ENCODE measurements at places on chromosomes 5 and 9. TPM values are rescaled to one million over a fixed set of nuclear protein-coding genes. Genes with fewer than 3 reads are reported as not detected.

DNA sequence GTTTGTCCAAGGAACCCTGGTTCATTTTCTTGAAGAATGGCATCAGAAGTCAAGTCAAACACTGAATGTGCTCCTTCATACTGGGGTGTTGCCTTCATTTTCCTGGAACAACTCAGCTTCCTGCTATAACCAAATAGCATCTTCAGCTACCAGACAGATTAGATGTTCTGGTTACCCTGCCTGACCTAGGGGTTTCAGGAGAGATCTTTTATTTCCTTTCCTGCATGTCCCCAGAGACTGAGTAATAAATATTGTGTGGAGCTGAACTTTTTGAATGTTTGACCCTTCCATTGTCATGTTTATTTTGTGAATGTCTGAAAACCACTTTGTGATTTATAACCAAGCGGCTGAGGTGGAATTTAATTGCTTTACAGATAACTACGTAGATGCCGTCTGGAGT lies 147.1 kb downstream of the IRX1 start:
- no peak overlapping the region for H3K4me3 ChIP-seq
- DNase-seq = no peak
- H3K4me1 ChIP-seq = no peaks in the 10 kb centered on the region
- no peaks in the 10 kb centered on the region for H3K27me3 ChIP-seq
- peaks cover 5% of the 10 kb centered on the region for H3K36me3 ChIP-seq

TMEM174 gene
- total RNA-seq = not detected

DNA sequence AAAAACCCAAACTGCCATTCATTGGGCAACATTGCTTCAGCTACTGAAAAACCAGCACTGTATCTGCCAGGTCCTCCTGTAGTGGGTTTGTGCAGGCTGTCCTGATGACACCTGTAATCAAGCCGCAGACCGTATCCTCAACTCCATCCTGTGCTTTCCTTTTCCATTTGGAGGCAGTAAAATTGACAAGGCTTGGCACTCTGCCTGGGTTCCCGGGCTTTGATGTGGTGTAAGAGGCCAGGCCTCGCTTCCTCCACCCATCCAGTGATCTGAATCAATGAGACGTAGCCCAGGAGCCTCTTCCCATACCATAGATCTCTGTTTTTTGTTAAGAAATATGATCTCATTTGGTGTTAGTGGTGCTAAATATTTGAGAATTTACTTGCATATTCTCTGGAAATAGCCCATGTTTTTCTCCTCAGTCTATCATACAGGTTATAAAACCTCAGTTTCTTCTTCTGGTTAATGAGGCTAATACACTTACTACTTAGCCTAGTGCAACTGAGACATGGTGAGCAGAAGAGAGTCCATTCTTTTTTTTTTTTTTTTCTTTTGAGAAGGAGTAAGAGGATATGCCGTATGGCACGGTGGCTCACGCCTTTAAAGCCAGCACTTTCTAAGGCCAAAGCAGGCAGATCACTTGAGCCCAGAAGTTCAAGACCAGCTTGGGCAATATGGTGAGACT lies 34.8 kb downstream of the LSM11 start:
- no peak overlapping the region for H3K27ac ChIP-seq
- H3K4me1 ChIP-seq = no peaks in the 10 kb centered on the region
- DNase-seq = no peak

PDE6A gene
- total RNA-seq = not detected

GRCh38 chr5:111769541-111769940 lies 12.5 kb upstream of the NREP start:
- no peaks in the 10 kb centered on the region for H3K4me1 ChIP-seq
- no peak overlapping the region for H3K4me3 ChIP-seq
- no peak overlapping the region for H3K27ac ChIP-seq
- no peaks in the 10 kb centered on the region for H3K36me3 ChIP-seq

DNA sequence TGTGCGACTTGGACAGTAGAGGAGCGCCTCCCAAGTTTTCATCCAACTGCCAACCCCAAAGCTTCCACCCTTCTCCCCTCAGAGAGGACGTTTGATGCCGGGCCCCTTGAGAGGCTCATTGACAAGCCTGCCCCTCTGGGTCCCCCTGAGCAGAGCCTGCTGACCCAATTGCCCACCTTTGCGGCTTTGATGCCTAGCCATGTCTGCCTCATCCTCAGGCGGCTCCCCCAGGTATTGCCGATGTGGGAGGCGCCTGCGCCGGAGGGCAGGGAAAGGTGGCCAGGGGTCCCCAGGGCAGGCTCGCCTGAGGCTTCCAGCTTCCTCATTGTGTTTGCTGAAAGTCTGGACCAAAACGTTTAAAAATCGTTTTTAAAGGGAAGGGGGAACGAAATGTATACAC lies 1.4 kb downstream of the ODF2 start:
- peaks cover 24% of the 10 kb centered on the region for H3K36me3 ChIP-seq
- no peak overlapping the region for H3K27ac ChIP-seq
- DNase-seq = no peak
- peaks cover 37% of the 10 kb centered on the region for H3K4me1 ChIP-seq

- H3K4me3 ChIP-seq = no peak overlapping the region
- no peak for DNase-seq
- no peak overlapping the region for H3K27ac ChIP-seq
- no peaks in the 10 kb centered on the region for H3K36me3 ChIP-seq
Measured at GRCh38 chr5:133508845-133509741, 103.2 kb downstream of the FSTL4 start.

FLT4 gene
- 541 TPM for total RNA-seq

- DNase-seq = no peak
- H3K27me3 ChIP-seq = peaks cover 2% of the 10 kb centered on the region
- no peak overlapping the region for H3K4me3 ChIP-seq
- peaks cover 8% of the 10 kb centered on the region for H3K36me3 ChIP-seq
- no peaks in the 10 kb centered on the region for H3K4me1 ChIP-seq
- H3K27ac ChIP-seq = no peak overlapping the region
Measured at GRCh38 chr5:179111267-179112207, 51.4 kb downstream of the ZNF354C start.

DNA sequence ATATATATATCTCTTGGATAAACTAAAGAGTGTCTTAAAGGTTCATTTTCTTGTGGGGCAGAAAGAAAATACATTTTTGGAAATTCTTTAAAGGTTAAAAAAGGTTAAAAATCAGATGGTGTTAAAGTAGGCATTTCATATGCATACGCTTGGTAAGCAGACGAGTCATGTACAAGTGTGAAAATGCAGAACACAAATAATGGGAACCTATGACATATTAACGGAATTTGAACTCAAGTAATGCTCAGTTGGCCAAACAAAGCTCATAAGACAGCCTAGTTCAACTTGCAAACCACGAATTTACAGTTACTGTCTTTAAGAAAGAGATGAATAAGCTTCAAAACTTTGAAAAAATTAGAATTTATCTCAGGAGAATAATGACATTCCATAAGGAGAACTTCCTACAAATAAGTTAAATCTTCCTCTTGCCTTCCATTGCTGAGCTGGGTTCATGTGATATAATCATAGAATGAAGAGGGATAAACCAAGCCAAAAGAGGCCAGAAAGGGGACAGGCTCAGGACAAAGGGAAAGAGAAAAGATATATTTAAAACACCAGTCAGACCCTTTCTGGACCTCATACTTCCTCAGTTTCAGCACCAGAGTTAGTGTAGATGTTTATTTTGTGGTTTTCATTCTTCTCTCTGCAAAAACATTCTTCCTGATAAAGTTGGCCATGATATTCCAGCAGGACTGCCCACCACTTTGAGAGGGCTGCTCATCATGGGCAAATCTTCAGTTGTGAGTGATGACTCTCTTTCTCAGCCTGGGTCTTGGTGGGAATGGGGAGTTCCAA lies 256.7 kb upstream of the CD180 start:
- no peaks in the 10 kb centered on the region for H3K4me1 ChIP-seq
- no peaks in the 10 kb centered on the region for H3K36me3 ChIP-seq
- no peaks in the 10 kb centered on the region for H3K27me3 ChIP-seq
- no peak overlapping the region for H3K4me3 ChIP-seq

DNA sequence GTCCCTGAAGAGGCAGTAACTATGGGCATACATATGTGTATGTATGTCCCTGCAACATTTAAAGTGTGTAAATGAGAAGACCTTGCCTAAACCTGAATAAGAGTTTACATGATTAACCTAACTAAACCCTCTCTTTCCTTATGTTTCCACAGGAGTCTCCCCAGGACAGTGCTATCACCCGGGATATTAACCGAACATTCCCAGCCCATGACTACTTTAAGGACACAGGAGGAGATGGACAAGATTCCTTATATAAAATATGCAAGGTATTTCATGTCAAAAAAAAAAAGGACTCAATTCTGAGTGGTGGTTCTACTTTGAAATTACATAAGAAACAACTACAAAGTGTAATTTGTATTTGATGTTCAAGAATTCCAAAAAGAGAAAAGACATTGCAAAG lies 31.7 kb downstream of the GPR21 start:
- H3K27ac ChIP-seq = no peak overlapping the region
- peaks cover 2% of the 10 kb centered on the region for H3K4me1 ChIP-seq
- peaks cover 29% of the 10 kb centered on the region for H3K36me3 ChIP-seq

DNA sequence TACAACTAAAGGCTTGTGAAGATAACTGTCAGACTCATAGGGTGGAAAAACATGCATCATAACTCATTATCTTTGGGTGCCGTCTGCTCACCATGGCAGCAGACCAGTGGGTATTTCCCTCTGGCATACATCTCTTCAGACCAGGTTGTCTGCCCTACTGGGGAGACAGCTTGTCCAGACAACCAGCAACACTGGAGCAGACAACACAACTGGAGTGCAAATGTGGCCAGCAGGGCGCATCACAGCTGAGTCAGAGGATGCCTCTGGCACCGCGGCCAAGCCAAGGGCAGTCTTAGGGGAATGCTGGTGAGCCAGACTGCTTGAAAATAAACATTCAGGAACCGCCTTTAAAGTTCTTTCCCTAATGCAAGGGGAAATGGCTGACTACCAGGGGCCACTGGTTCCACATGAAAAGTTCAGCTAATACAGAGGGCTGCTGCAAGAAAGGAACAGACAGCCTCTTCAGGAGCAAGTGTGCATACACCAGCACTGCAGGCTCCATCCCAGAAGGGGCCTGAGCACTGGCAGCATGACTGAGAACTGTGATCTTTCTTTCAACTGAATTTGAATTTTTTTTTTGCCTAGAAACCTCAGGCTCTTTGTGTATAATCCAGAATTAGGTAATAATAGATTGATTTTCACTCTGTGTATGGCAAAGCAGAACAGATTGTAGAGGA lies 77.3 kb downstream of the MAMDC2 start:
- no peaks in the 10 kb centered on the region for H3K36me3 ChIP-seq
- no peaks in the 10 kb centered on the region for H3K4me1 ChIP-seq
- H3K4me3 ChIP-seq = no peak overlapping the region
- DNase-seq = no peak
- no peaks in the 10 kb centered on the region for H3K27me3 ChIP-seq

DNA sequence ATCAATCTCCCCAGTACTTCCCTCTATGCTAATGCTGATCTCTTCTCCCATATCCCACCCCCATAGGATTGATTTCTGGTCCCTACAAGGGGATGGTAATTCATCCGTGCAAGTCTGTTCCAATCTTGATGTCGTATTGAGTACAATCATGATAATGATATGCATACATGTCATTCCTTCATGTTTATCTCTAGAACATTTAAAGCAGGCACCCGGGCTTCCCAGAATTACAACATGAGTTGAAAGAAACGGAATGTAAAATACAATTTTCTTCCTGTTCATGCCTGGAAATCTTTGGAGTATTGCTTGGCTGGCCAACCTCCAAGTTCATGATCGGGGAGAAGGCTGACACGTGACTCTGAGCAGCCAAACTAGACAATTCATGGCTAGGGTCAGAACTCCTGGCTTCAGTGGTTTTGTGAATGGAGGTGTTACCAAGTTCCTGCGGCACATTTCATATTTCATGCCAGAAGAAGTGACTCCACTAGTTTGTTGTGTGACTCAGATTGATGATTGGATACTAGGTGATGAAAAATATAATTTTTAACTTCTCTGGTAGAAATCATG lies 66.6 kb downstream of the C9orf152 start:
- H3K27me3 ChIP-seq = peaks cover 26% of the 10 kb centered on the region
- no peak overlapping the region for H3K27ac ChIP-seq
- DNase-seq = no peak
- H3K36me3 ChIP-seq = peaks cover 71% of the 10 kb centered on the region
- peaks cover 86% of the 10 kb centered on the region for H3K4me1 ChIP-seq

CCDC69 gene
- total RNA-seq = 1.2 TPM

DNA sequence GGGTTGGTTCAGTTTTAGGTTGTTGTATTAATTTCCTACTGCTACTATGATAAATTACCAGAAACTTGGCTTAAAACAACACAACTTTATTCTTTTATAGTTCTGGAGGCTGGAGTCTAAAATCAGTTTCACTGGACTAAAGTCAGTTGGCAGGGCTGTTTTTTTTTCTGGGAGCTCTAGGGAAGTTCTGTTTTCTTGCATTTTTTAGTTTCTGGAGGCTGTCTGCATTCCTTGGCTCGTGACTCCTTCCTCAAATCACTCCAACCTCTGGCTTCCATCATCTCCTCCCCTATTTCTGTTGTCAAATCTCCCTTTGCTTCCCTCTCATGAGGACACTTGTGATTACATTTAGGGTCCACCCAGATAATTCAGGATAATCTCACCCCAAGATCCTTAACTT lies 51.3 kb upstream of the SUB1 start:
- H3K27ac ChIP-seq = no peak overlapping the region

- no peak overlapping the region for H3K27ac ChIP-seq
- peaks cover 2% of the 10 kb centered on the region for H3K4me1 ChIP-seq
- no peaks in the 10 kb centered on the region for H3K27me3 ChIP-seq
- no peaks in the 10 kb centered on the region for H3K36me3 ChIP-seq
- DNase-seq = no peak
Measured at GRCh38 chr9:134605966-134606357, 35.6 kb upstream of the COL5A1 start.

GRCh38 chr5:87404359-87404758 lies 8.4 kb downstream of the CCNH start:
- peaks cover 63% of the 10 kb centered on the region for H3K36me3 ChIP-seq
- H3K27ac ChIP-seq = no peak overlapping the region
- no peak for DNase-seq

ASS1 gene
- 3.1 TPM for total RNA-seq

DNA sequence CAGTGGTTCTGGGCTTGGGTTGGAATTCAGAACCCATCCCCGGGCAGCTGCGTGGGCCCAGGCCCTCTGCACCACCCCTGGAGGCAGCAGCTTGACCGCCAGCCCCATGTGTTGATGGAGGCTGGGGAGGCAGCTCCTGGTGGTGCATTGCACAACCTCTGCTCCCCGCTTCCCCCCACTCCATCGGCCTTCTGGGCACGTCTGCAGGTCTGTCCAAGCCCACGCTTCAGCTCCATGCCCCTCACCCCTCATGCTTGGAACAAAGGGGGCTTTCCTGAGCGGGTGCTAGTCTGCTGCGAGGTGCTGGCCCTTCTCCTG lies 1.4 kb downstream of the NCS1 start:
- H3K4me1 ChIP-seq = peaks cover 4% of the 10 kb centered on the region
- no peak for DNase-seq
- peaks cover 4% of the 10 kb centered on the region for H3K36me3 ChIP-seq
- peaks cover 12% of the 10 kb centered on the region for H3K27me3 ChIP-seq

Measured in endothelial cell (in vitro differentiated cells).